ENCODE measurements at places on chromosomes 1 and 21. TPM values are rescaled to one million over a fixed set of nuclear protein-coding genes. Genes with fewer than 3 reads are reported as not detected.

The NBPF12 gene
- 31.4 TPM for polyA plus RNA-seq

The PCP4L1 gene
- polyA plus RNA-seq, result 1.4 TPM

The F3 gene
- polyA plus RNA-seq, result 8.0 TPM

The ABCB10 gene
- polyA plus RNA-seq, result 21.0 TPM

- no peak overlapping the region for H3K4me3 ChIP-seq
Observed at GRCh38 chr1:228352677-228353481, 53.8 kb downstream of the TRIM11 start.

DNA sequence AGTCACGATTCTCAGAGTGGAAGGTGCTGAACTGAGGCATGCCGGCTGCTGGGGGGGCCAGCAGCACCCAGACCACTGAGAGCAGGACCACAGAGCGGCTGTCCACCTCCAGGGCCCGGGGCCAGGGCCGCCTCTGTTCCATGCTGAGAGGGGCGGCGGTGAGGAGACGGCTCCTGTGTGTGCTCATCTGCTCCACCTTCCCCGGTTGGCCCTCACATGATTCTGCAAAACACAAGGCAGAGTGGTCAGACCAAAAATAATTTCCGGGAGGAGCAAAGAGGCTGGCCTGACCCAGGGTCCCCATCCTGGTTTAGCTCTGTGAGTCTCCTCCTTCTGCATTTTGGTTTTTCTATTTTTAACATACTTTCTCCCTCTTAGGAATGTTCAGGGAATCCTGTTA is 26.4 kb downstream of the PLXNA2 start:
- no peak for DNase-seq
- H3K27ac ChIP-seq, result no peak overlapping the region
- no peaks in the 10 kb centered on the region for H3K36me3 ChIP-seq
- no peak overlapping the region for H3K4me3 ChIP-seq

DNA sequence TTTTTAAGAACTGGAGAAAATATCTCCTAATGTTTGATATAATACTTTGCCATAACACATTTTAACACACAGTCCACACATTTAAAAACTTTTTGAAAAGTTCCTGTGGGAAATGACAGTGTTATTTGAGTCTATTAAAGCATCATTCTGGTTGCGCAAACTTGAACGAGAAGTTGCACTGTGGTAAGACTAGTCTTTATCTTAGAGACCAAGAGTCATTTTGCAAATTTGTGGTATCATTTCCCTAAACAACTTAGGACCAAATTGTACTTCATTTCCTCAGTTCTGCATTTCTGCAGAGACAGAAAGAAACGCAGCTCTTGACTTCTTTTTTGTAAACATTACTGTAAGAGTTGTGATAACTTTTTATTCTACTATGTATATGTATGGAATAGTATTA is at the start of gene RGS18:
Gene RGS18 (plus strand): TSS at position 282 of the 400 bp plus-strand sequence. CDS start 176 bp downstream, outside the sequence.
- no peaks in the 10 kb centered on the region for H3K36me3 ChIP-seq
- peaks cover 30% of the 10 kb centered on the region for H3K4me1 ChIP-seq
- H3K27ac ChIP-seq, result peak within 1 kb of the TSS; percentile 97

GRCh38 chr1:97905141-97905940 is 15.5 kb downstream of the DPYD start:
- H3K4me1 ChIP-seq, result peaks cover 16% of the 10 kb centered on the region
- peak overlapping the region; percentile 94 for H3K27ac ChIP-seq
- H3K36me3 ChIP-seq, result no peaks in the 10 kb centered on the region
- no peaks in the 10 kb centered on the region for H3K27me3 ChIP-seq
- no peak for DNase-seq
- no peak overlapping the region for H3K4me3 ChIP-seq

GRCh38 chr21:26717146-26717739 is 128.0 kb downstream of the ADAMTS1 start:
- no peak overlapping the region for H3K4me3 ChIP-seq
- DNase-seq, result no peak
- H3K27ac ChIP-seq, result no peak overlapping the region
- H3K36me3 ChIP-seq, result no peaks in the 10 kb centered on the region
- no peaks in the 10 kb centered on the region for H3K27me3 ChIP-seq

Measured in left lung (tissue), 14 donors.